ENCODE measurements at places on chromosomes 5 and 9. TPM values are rescaled to one million over a fixed set of nuclear protein-coding genes. Genes with fewer than 3 reads are reported as not detected.

Gene PLPP7
- total RNA-seq = 9.8 TPM

Gene APBB3
- 12.5 TPM for total RNA-seq

Gene COL27A1
- total RNA-seq = 6.7 TPM

Gene LHFPL2
- 44.4 TPM for total RNA-seq

Gene SLC6A18
- total RNA-seq = not detected

Gene FRMD3
- total RNA-seq = 5.1 TPM

Gene FOXD4L6
- not detected for total RNA-seq

Gene SPEF2
- total RNA-seq = 6.1 TPM

Gene CKMT2
- total RNA-seq = 18.6 TPM

Gene NUDT12
- total RNA-seq = 10.1 TPM

Gene CATSPER3
- total RNA-seq = 0.43 TPM

DNA sequence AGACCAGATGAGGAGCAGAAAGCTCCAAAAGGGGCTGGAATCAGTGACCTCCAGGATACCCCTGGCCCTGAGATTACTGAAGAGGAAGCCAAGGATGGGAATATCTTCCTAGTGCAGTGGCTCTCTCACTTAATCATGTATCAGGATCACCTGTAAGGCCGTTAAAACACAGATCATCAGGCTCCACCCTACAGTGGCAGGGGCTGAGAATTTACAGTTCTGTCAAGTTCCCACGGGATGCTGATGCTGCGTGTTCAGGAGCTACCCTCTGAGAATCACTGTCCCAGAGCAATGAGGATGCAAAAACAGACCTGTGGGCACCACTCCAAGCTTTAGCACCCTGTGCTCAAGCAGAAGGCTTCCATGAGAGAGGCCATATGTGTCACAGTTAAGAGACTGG lies 291.9 kb downstream of the ASTN2 start:
- DNase-seq = no peak

GRCh38 chr5:157914151-157914788 lies 55.3 kb upstream of the CLINT1 start:
- DNase-seq = no peak

GRCh38 chr5:16929831-16930230 lies 6.3 kb downstream of the MYO10 start:
- DNase-seq = no peak

- no peak for DNase-seq
Measured at GRCh38 chr9:75624998-75625397, 265.5 kb upstream of the PCSK5 start.

- DNase-seq = no peak
Measured at GRCh38 chr5:119322948-119323537, 32.8 kb upstream of the TNFAIP8 start.

DNA sequence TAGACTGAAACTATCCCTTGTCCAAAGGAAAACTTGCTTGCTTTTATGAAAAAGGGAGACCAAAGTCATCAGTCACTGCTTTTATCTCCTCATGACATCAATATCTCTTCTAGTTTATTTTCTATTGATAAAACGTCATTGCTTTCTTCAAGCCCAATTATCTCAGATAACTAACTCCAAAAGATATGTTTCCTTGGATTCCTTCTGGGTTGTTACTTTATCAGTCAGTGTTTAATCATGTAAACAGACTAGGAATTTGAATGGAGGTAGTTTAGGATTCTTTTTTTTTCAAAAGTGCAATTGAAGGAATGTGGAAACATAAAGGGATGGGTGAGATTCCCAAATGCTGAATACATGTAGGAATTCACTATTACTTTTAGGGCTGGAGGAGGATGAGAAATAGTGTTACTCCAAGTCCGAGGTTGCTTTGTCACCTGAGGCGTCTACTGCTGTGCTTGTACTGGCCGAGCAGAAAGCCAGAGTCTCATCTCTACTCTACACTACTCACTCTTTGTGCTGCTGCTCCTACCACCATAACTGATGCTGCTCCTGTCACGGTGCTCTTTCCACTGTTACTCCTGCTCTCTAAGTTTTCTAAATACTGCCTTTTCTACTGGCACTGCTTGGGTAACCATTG lies 1697.1 kb upstream of the NUDT12 start:
- no peak for DNase-seq

- no peak for DNase-seq
Measured at GRCh38 chr9:124480621-124480981, 26.6 kb downstream of the NR5A1 start.

- DNase-seq = no peak
Measured at GRCh38 chr5:145925353-145925752, 11.0 kb upstream of the SH3RF2 start.

DNA sequence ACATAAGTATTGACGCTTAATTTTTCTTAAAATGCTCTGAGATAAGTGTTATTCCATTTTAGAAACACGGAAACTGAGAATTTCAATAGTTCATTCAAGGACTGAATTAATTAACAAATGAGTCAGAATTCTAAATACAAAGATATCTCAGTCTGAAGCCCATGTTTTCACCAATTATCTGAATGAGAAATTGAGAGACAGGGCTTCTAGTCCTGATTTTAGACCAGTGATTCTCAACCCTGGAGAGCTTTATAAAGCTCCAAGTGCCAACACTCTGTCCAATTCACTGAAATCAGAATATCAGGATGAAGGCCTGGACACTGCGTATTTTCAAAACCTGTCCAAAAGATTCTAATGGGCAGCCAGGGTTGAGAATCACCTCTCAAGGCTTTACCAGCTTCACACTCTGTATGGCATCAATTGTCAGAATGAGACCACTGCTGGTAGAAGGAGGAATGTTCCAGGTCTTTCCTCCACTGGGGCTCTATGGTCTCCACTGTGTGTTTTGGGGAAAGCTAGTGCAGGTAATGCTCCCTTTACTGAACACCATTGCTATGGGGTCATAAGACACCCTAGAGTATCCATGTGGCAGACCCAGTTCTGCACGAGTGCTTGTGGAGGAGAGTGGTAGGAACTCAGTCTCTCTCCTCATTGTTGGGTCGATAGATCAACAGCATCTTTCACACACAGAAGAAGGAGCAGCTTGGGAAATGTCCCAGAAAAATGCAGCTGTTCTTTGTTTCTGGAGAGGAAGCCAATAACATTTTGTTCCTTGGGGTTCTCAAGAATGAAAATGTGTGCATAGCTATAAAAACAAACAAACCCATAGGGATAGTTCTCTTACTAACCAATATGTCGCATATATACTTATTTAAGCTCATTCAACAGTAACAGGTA lies 99.7 kb upstream of the OSMR start:
- DNase-seq = no peak

GRCh38 chr5:168368854-168369253 lies 77.4 kb downstream of the WWC1 start:
- no peak for DNase-seq

GRCh38 chr9:129720865-129721545 lies 31.8 kb downstream of the PTGES start:
- no peak for DNase-seq

- peak; percentile 62 for DNase-seq
Measured at GRCh38 chr5:446883-447263, 3.9 kb downstream of the EXOC3 start.

- no peak for DNase-seq
Measured at GRCh38 chr5:134125039-134126015, 10.8 kb downstream of the TCF7 start.

DNA sequence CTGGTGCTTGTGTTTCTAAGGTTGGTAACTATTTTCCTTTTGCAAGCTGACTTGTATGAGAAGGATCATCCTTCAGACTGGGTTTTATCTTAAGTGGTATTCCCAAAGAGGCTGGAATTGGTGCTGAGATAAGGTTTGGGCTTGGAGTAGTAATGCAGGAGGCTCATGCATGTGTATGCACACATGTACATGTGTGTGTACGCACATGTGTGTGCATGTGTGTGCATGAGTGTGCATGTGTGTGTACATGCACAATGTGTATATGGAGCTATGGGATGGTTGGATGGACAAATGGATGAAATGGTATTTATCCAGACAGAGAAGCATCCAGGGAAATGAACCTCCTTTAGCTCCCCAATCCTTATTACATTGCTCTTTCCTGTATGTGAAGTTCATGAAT lies 142.6 kb downstream of the CARTPT start:
- no peak for DNase-seq

GRCh38 chr9:98532574-98532973 lies 176.2 kb downstream of the GABBR2 start:
- no peak for DNase-seq

GRCh38 chr5:58922461-58923171 lies 339.7 kb downstream of the RAB3C start:
- DNase-seq = peak; percentile 93

GRCh38 chr5:157342822-157343402 lies 77.0 kb downstream of the CYFIP2 start:
- no peak for DNase-seq

- DNase-seq = no peak
Measured at GRCh38 chr9:31639451-31639850, 745.0 kb upstream of the ACO1 start.

GRCh38 chr5:167802755-167803431 lies 488.6 kb upstream of the WWC1 start:
- DNase-seq = no peak

GRCh38 chr9:137444106-137444790 lies 3.1 kb upstream of the ENTPD8 start:
- DNase-seq = peak; percentile 29

DNA sequence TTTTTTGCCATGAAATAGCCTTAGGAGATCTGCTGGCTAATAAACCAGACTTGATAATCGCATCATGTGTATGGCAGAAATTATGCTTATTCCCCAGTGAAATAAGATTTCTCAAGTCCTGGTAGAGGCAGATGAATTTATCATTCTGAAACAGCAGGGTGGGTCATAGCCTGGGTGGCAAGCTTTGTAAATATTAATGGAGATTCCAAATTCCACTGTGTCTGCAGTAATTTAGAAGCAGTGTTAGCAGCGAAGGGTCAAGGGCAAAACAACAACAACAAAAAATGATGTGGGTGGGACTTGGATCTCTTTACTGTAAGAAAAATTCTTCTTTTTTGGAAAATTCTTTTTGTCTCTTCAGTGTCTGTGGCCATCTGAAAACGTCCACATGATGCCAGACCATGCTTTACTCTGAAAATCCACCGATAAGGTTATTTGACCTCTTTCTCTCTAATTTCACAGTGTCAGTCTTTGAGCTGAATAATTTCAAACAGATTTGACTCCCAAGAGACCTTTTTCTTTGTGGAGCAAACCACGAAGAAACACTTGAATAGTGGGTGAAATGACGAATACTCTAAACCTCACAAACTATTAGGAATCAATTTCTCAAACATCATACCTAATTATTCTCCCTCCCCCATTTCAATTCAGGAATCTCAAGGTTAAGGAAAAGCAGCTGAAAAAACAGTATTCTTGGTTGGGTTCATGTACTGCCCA lies 106.0 kb upstream of the RPS23 start:
- DNase-seq = no peak

DNA sequence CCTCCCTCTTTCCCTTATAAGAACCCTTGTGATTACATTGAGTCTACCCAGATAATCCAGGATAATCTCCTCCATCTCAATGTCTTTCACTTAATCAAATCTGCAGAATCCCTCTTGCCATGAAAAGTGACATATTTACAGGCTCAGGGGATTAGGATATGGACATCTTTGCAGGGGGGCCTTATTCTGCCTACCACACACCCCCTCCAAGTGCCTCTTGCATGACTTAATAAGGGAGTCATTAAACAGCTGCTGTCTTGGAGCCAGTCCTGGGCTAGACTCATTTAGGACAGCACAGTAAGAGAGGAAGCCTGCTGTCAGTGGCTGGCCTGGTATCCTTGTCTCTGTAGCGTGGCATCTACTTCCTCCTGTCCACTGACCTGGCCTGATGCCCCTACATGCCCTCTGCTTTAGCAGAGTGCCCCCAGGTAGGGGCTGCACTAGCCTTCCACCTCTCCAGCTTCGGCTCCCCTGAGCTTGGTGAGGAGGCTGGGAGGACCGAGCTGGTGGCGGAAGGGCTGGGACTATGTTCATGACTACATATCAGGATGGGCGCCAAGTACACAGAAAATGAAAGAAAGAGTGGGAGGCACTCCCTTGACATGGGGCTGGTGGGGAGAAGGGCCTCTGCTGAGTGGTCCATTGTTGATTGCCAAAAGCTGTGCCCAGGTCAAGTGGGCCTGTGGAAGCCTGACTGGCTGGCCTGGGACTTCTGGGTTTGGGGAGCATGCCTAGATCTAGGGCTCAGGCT lies 17.2 kb downstream of the ENHO start:
- peak; percentile 67 for DNase-seq

DNA sequence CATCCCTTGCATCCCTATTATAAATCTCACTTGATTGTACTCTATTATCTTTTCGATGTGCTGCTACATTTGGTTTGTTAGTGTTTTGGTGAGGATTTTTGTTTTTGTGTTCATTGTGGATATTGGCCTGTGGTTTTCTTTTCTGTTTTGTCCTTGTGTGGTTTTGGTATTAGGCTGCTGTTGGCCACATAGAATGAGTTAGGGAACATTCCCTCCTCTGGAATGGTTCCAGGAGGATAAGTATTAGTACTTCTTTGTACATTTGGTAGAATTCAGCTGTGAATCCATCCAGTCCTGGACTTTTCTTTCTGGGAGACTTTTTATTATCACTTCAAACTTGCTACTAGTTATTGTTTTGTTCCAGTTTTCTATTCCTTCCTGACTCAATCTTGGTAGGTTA lies 287.2 kb downstream of the CWC27 start:
- DNase-seq = no peak

GRCh38 chr5:115458003-115458409 lies 86.6 kb downstream of the FEM1C start:
- DNase-seq = no peak

- no peak for DNase-seq
Measured at GRCh38 chr5:33490071-33490665, 49.4 kb downstream of the TARS1 start.

DNA sequence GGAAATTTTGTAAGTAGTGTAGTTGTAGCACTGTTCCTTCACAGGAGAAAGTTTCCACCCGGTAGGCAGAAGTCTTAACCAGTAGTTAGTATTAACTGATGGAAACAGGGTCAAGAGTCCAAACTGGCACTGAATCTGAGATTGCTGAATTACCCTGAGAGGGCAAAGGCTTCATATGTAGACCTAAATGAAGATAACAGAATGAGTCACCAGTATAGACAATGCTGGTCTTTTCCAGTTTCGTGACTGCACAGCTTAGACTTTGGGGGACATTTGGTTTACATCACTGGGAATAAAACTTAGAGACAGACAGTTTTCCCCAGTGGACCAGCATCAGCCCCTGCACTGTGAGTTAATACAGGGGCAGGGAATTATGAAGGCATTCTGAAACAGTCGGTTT lies 60.5 kb downstream of the PCSK5 start:
- DNase-seq = no peak
